ENCODE measurements at places on chromosomes 13 and 19.
A peak's percentile ranks its signal among the peaks of the same experiment; 100 is the strongest.

- DNase-seq, result no peak
Observed at GRCh38 chr13:81406022-81406421, 1065.1 kb upstream of the SPRY2 start.

DNA sequence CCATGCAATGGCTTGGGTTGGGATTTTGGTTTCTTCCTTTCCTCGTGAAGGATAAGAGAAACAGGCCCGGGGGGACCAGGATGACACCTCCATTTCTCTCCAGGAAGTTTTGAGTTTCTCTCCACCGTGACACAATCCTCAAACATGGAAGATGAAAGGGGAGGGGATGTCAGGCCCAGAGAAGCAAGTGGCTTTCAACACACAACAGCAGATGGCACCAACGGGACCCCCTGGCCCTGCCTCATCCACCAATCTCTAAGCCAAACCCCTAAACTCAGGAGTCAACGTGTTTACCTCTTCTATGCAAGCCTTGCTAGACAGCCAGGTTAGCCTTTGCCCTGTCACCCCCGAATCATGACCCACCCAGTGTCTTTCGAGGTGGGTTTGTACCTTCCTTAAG, 24.1 kb downstream of the SPC24 start:
- DNase-seq, result no peak

- no peak for DNase-seq
Observed at GRCh38 chr19:15144046-15144646, 36.9 kb downstream of the SYDE1 start.

- no peak for DNase-seq
Observed at GRCh38 chr13:111166882-111167675, 52.0 kb downstream of the ARHGEF7 start.

DNA sequence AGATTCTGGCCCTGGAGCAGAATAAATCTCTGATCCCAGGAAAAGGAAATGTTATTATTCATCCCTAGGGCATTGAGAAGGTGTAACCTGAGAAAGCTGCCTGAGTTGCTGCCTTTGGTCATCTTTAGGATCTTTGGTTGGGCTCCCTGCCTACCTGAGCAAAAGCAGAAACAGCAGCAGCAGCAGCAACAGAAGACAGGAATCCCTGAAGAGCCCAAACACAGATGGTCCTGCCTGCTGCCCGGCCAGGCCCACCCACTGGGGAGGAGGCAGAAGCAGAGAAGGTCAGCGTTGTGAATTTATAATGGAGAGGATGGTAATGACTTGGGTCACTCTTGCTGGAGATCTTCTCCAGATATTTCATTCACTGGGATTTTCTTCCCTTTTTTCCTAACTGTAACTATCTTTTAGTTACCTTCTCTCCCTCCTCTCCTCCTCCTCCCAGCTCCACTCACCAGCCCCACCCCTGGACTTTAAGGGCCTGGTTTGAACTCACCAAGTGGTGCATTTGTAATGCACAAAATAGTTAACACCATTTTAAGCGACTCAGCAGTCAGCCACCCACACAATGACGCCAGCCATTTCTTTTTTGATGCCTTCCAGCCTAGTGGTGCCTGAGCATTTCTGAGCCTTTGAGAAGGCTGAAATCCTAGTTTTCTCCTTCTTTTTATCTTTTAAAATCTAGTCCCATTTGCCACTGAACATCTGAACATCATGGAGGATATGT, 91.7 kb downstream of the HSPH1 start:
- no peak for DNase-seq

DNA sequence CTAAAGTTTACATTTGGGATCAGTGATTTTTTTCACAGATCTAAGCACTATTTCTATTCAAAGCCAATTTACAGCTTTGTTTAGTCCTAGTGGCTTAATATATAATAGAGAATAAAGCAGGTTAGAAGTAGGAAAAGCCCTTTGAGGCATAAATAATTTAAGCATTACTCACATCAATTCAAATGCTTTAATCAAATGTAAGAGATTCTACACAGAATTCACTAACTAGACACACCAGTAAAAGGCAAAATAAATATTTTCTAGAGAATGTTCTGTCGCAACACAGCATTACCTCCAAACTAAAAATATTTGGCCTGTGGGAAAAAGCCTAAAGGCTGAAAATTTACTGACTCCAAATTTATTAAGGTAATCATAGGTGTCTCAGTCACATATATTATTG, 31.3 kb downstream of the KCTD12 start:
- DNase-seq, result no peak

- DNase-seq, result peak; percentile 69
Observed at GRCh38 chr19:38228005-38228377, 4.0 kb upstream of the DPF1 start.

DNA sequence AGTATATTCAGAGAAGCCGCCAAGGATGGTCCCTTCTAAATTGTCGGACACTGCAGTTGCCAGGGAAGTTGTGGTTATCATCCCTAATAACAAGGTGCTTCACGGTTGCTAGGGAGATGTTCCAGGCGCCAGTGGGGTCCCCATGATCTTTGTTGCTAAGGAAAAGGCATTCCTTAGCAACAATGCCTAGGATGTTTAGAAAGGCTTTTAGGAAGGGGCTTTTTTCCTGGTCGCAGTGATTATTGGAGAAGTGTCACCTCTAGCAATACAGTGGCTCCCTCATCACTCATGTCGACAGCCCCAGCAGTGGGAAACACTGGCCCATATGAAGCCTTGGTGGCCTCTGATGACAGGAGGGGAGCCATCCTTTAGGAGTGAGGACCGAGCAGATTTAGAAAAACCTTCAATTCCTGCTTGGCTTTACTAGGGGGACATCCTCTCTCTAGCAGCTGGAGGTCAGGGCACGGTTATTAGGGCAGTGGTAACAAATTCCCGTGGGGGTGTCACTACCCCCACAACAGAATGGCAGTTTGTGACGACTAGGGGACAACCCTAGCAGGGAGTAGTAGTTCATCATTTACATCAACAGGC, 6.4 kb upstream of the TMC4 start:
- no peak for DNase-seq

DNA sequence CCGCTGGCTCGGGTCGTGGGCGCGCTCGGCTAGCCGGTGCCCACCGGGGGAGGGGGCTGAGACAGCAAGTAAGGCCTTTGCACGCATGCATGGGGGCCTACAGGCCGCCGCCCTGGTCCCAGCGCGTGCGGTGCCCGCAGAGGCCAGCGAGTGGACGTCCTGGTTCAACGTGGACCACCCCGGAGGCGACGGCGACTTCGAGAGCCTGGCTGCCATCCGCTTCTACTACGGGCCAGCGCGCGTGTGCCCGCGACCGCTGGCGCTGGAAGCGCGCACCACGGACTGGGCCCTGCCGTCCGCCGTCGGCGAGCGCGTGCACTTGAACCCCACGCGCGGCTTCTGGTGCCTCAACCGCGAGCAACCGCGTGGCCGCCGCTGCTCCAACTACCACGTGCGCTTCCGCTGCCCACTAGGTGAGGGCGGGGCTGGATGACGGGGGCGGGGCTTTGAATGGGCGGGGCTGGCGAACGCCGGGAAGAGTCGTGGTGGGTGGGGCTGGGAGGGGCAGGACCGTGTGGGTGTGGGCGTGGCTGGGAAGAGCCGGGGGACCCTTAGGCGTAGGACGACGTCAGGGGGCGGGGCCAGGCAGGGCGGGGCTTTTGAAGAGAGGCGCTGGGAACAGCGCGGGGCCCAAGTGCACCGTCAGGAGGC, 2.1 kb downstream of the CILP2 start:
- peak; percentile 98 for DNase-seq

DNA sequence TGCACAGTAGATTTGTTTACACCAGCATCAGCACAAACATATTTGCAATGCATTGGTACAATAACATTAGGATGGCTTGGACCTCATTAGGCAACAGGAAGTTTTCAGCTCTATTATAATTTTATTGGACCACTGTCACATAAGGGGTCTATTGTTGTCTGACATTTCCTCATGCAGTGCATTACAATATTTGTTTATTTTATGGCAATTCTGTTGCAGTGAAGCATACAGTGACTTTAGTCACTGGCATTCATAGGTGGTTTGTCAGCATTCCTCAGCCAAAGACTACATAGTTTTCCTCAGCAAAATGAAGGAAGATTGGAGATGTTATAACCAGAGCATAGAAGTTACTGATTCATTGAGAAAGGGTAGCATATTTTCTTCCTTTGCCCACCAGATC, 1732.9 kb downstream of the PCDH9 start:
- no peak for DNase-seq

GRCh38 chr13:105466376-105466775, 1069.1 kb downstream of the EFNB2 start:
- DNase-seq, result no peak

DNA sequence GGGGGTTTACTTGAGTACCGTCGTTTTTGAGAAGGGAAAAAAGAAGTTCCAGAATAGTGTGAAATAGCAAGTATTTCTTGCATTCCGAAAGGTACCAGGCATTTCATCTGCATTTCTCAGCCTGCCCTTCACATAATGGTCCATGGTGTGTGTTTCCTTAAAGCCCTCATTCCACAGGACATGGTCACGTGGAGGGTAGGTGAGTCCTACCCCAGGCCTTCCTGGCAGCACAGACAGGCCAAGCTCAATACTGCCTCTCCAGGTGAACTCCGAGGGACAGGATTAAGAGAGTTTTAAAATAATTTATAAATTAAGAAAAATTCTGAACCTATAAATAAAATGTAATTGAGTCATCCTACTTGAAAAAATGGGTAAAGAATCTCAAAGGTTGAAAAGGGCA, 64.7 kb downstream of the TNFRSF19 start:
- DNase-seq, result peak; percentile 51

DNA sequence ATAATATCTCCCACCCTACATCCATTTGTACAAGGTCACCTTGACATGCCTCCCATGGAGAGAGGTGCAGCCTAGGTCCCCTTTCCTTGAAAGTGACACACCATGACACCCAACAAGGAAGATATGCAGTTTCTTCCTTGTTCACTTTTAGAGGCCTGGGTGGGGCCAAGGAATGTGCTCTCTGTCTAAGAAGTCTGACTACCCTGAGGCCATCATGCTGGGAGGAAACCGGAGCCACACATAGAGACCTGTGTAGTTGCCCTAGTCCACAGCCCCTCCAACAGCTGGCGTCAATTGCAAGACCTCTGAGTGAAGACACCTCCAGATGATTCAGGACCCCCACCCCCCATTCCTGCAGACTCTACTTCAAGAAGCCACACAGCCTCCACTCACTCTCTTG, 11.0 kb downstream of the SYDE1 start:
- DNase-seq, result no peak

DNA sequence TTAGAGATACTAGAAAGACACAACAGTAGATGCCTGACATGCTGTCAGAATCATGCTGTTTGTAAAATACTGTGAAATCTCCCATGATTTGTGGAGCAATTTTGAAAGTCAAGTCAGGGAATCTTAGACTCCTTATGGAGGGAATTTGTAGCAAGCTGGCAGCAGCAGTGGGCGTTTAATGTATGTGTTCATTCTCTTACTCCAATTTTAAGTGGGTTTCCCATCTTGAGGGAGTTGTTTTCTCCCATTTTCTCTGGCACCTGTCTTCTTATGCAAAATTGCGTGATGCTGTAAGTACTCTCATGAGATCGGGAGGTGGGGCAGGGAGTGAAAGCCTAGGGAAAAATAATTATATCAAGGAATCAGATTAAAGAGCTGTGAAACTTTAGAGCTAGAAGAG, 16.0 kb upstream of the GTF2F2 start:
- no peak for DNase-seq

GRCh38 chr13:51000571-51001260, 91.1 kb downstream of the RNASEH2B start:
- DNase-seq, result no peak

GRCh38 chr13:77429320-77430142, 102.6 kb upstream of the MYCBP2 start:
- no peak for DNase-seq

GRCh38 chr13:107076801-107077200, 508.9 kb upstream of the ARGLU1 start:
- DNase-seq, result no peak

DNA sequence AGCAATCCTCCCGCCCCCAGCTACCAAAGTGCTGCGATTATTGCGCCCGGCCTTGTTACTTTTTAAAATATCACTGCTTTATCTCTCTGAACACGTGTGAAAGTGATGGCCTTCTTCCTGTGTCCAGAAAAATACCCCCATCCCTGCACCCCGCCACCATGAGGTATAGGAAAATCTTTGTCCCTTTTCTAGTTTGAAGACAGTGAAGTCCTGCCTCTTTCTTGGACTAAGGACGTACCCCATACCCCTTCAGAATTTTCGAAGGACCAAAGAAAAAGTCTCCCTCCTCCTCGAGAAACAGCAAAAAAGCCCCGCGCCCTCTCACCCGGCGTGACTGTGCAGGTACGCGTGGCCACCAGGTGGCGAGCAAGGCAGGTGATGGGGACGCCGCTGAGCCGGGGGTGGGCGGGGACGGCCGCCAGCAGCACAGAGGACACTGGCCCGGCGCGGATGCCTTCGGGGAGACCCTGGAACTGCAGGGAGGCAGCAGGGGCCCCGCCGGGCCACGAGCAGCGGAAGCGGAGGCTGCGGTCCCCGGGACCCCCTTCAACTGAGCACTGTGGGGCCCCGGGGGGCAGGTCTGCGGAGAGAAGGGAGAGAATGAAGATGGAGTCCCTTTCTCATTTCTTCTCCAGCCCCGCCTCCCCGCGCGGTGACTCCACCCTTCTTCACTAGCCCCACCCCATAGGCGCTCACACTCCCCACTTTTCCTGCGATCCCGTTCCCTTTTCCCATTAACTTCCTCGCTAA, 3.2 kb downstream of the VSIG10L start:
- DNase-seq, result peak; percentile 95

DNA sequence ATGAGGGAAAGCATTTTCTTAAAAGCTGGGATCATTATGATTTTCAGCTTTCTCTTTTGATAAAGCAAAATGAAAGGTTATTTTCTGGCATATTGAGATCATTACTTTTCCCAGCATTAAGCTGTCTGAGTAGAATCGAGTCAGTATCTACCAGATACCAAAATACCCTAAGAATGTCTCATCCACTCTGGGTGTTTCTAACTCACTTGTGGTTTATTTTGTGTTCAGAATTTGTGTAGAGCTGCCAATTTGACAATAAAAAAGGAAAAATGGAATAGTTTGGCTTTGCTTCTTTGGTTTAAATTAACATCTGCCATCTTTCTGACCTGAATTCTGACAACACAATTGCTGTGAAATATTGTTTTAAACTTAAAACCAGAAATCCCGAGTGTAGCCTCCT, 438.7 kb upstream of the ARGLU1 start:
- DNase-seq, result no peak

DNA sequence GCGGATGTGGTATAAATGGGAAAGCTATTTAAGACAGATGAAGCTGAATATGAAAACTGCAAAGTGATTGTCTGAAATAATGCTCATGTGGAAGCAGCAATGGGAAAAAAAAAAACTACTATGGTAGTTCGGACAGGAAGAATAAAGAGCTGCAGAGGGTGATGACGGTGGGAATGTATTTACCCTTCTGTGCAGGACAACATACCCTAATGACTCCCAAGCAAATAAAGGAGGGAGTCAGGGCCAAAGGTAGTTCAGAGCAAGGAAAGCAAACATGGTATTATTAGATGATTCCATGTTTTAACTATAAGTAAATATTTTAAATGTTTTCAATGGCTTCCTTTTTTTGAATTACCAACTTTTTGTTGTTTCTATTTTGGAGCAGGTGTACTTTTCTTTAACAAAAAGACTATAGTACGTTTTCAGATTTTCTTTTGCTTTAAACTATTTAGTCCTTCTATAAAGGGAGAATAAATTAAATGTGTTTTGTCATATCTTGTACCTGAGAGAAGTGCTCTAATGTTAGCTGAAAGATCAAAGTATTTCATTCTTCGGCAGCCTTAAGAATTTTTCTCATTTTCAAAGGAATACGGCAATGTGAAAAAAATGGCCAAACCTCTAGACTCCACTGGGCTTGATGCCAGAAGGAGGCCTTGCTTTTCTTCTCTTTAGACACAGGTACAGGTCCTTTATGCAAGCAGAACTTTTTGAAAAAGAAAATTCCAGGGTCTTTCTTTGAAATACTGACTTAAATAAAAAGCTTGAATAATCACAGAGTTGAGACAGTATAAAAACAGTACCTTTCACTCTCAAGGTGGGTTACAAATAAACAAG, 67.8 kb upstream of the ZDHHC20 start:
- DNase-seq, result no peak

All from GM23338 (cell line).